Omental fat pad (tissue), 4 donors: ENCODE measurements at places on chromosomes 3 and 15. TPM values are rescaled to one million over a fixed set of nuclear protein-coding genes. Genes with fewer than 3 reads are reported as not detected.

The MEGF11 gene
- not detected for total RNA-seq

GRCh38 chr3:128311441-128311844 lies 155.2 kb downstream of the DNAJB8 start:
- no peak for DNase-seq

- no peak for DNase-seq
Measured at GRCh38 chr3:142318331-142318730, 92.9 kb upstream of the GK5 start.

- no peak for DNase-seq
Measured at GRCh38 chr3:41991437-41991836, 29.5 kb upstream of the ULK4 start.

The GOLGA6A gene
- total RNA-seq, result not detected

GRCh38 chr3:32499585-32499984 lies 3.1 kb downstream of the CMTM6 start:
- DNase-seq, result no peak

DNA sequence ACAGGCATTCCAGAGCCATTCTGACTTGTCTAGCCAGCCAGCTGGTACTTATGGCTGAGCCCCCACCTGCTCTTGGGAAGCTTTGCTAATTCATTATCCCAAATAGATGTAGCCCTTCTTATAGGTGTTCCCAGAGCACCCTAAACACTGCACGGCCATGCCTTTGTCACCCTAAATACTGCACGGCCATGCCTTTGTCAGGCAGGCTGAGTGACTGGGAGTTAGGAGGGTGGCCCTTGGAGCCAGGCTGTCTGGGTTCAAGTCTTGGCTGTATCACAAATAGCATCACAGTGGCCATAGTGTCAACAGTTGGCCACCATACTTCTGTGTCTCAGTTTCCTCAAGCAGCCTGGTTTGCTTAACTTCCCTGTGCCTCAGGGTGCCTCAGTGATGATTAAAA lies 292.3 kb downstream of the ADAMTS17 start:
- no peak for DNase-seq

DNA sequence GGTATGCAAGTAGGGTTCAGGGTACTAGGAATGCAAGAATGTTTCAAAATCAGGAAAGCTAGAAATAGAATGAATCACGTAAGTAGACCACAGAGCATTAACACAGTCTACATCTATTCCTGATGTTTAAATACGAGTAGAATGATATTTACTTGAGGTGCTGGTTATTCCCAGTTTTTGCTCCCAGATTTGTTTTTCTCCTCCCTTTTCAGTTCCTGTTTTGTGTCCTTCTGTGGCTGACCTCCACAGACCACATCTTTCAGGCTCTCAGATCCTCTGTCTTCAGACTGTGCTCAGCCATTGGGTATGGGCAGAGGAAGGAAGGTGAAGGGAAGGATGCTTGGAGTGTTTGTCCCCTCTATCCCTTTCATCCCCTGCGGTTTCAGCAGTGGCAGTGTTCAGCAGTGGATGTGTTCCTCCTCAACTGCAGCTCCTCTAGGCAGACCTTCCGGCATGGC lies 276.6 kb downstream of the ZNF621 start:
- DNase-seq, result no peak

DNA sequence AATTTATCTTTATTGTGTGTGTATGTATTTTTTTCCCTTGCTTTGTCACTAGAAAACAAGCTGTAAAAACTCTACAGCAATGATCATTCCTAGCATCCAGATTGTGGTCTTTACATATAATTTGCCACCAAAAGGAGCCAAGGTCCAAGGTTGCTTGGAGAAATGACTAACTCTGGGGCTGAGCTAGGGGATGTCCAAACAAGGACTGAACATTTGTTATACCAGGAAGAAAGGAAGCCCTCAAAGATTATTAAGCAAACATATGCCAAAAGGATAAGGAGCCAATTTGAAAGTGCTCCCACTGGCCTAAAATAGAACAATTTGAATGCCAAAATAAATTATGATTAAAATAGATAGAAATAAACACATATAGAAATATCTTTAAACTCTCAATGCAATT lies 293.3 kb downstream of the ZIC1 start:
- DNase-seq, result no peak

GRCh38 chr15:36837246-36837645 lies 257.8 kb downstream of the CDIN1 start:
- no peak for DNase-seq

DNA sequence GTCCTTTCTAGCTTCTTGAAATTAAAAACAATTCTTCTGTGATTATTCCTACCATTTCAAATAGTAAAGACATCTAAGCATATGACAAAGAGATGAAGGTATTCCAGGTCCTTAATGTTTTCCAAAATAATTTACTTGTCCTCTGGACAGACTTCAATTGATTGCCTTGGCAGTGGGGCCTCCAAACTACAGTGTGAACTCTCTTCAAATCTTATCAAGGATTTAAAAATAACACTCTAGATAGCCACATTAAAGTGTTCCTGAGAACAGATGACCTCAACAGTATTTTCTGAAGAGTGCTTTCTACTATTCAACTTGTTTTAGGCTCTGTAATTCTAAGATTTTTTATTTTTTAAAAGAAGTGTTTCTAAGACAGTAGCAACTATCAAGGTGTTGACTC lies 7.9 kb upstream of the MLF1 start:
- DNase-seq, result no peak

DNA sequence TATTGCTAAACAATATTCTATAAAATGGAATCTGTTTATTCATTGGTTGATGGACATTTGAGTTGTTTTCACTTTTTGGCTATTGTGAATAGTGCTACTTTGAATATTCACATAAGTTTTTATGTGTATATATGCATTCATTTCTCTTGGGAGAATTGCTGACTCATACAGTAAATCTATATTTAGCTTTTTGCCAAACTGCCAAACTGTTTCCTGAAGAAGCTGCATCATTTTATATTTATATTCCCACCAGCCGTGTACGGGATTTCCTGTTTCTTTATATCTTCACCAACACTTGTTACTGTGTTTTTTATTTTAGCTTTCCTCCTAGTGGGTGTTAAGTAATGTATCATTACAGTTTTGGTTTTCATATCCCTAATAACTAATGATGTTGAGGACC lies 12.5 kb upstream of the TCAIM start:
- no peak for DNase-seq

DNA sequence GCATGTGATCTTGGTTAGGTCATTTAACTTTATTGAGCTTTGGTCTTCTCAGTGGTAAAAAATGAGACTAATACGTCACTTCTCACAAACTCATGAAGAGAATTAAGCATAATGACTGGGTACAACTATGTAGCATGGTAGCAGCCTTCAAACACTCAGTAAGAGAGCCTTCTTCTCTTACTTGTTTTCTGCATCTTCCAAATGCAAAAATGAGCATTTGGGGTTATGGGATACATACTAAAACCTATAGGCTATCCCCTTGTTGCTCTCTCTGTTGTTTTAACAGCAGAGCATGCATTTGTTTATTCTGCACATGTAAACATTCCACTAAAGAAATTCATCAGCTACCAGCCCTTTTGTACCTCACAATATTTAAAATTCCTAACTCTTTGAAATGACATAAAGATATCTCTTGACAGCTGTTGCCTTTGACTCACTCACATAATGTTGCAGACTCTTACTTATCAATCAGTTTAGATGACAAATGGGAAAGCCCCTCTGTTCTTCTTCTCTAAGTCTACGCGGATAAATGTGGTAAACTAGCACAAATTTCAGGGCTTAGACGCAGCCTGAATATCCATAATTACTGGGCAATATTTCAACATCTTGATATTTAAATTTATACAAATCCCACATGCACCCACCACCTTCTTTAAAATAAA lies 327.3 kb upstream of the SATB1 start:
- DNase-seq, result no peak

GRCh38 chr15:62391641-62392262 lies 226.7 kb upstream of the C2CD4B start:
- no peak for DNase-seq

The GNAT1 gene
- total RNA-seq, result not detected

The KBTBD13 gene
- total RNA-seq, result not detected

DNA sequence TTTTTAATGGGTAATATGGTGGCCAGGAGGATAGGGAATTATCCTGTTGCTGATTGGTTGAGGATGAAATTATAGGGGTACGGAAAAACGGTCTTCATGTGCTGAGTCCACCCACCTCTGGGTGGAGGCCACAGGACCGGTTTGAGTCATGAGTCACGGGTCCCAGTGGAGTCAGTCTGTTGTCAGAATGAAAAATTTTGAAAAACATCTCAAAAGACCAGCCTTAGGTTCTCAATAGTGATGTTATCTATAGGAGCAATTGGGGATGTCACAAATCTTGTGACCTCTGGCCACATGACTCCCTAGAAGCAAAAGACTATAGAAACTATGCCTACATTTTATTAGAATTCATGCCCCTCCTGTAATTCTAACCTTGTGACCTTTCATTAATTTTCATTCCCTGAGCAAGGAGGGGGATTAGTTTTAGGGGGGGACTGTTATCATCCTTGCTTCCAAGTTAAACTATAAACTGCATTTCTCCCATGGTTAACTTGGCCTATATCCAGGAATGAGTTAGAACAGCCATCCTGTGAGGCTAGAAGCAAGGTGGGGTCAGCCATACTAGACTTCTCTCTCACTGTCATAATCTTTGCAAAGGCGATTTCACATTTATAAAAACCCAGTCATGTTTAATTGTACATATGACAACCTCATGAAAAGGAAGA lies 101.2 kb downstream of the TCF12 start:
- DNase-seq, result no peak

DNA sequence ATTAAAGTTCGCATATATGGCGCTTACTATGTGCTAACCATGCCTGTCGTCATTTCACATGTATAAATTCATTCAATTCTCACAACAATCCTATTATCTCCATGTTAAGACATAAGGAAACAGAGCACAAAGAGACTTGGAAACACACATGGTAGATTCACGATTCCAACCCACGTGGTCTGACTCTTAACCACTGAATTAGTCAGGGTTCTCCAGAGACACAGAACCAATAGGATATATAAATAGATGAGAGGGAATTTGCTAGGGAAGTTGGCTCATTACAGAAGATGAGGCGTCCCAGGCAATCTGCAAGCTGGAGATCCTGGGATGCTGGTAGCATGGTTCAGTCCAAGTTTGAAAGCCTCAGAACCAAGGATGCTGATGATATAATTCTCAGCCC lies 765.3 kb downstream of the TBL1XR1 start:
- DNase-seq, result no peak

DNA sequence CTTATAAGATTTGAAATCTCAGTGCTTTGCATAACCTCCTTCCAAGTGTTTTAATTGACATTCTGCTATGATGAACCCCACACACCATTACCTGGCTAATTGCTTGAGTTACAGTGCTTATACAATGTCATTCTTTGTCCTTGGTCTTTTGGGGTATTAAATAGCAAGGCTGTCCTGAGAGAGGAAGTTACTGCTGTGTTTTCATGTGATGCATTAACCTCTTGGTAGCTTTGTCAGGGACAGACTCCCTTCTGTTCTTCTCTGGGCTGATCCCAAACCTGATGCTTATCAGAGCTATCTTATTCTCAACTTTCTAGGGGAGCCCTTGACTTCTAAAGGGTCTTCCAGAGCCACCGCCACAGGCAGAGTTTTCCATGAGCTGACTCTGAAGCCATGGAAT lies 12.4 kb upstream of the OTOL1 start:
- no peak for DNase-seq

DNA sequence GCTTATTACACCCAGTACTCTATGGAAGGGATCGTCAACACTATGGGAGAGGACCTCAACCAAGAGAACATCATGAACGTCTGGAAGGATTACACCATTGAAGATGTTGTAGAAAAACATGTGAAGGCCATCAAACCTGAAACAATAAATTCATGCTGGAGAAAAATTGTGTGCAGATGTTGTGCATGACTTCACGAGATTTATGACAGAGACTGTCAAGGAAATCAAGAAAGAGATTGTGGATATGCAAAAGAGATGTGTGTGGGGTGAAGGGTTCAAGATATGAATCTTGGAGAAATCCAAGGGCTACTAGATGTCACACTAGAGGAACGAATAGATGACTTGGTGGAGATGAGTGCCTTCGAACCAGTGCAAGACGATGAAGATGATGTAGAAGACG lies 3.5 kb upstream of the PARP16 start:
- DNase-seq, result no peak

The CCR8 gene
- not detected for total RNA-seq

DNA sequence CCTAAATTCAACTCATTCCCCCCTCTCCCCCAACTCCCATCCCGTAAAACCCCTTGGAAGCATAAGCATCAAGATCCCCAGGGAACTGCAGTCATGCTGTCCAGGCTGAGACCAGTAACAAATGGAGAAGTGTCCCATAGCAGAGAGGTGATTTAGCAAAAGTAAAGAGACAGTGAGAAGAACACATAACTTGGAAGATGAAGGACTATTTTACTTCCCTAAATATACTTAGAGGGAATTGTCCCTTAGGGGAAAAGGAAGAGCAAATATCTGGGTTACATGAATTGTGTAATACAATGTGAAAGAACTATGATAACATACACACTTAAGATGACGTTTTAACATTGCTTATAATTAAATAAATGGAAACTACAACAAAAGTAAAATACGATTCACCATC lies 61.6 kb upstream of the LRRFIP2 start:
- no peak for DNase-seq

GRCh38 chr3:190238871-190239270 lies 83.4 kb downstream of the CLDN1 start:
- no peak for DNase-seq

DNA sequence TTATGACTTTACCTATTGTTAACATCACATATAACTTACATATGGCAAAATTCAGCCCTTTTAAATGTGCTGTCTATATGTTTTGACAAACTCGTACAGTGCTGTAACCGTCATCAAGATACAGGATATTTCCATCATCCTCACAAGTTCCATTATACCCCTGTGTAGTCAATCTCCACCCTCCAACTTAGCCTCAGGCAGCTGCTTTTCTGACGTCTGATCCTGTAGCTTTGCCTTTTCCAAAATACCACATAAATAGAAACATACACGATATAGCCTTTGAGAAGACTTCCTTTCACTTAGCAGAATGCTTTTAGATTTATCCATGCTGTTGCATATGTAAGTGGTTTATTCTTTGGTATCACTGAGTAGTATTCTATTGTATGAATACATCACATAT lies 47.1 kb downstream of the SLC12A1 start:
- DNase-seq, result no peak

The P2RY14 gene
- 5.8 TPM for total RNA-seq

The SUCLG2 gene
- 37.5 TPM for total RNA-seq

The CNTN3 gene
- 3.1 TPM for total RNA-seq

DNA sequence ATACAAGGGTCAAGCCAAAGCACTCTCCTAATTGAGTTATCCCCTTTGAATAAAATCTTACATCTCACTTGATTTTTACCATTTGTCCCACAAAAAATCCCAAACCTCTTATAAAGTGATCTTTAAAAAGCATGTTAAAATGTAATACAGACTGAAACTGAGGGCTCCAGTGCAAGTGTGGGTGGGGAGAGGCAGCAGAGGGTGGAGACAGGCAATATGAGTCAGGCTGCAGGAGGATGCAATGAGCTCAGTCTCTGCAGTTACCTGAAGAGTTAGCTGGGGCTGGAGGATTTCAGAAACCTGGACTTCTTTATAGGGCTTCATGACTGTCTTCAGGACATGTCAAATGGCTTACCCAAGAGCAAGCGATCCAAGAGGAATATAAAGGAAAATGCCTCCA lies 14.2 kb upstream of the COLQ start:
- no peak for DNase-seq
